Kidney epithelial cell (primary cell): ENCODE measurements at places on chromosomes 11 and 22.

- no peak for DNase-seq
Observed at GRCh38 chr22:22773979-22774604, 113.5 kb upstream of the IGLL5 start.

GRCh38 chr11:12214751-12215150 lies 104.4 kb downstream of the MICAL2 start:
- no peak for DNase-seq

GRCh38 chr11:83855237-83855636 lies 569.1 kb upstream of the CCDC90B start:
- DNase-seq = no peak

DNA sequence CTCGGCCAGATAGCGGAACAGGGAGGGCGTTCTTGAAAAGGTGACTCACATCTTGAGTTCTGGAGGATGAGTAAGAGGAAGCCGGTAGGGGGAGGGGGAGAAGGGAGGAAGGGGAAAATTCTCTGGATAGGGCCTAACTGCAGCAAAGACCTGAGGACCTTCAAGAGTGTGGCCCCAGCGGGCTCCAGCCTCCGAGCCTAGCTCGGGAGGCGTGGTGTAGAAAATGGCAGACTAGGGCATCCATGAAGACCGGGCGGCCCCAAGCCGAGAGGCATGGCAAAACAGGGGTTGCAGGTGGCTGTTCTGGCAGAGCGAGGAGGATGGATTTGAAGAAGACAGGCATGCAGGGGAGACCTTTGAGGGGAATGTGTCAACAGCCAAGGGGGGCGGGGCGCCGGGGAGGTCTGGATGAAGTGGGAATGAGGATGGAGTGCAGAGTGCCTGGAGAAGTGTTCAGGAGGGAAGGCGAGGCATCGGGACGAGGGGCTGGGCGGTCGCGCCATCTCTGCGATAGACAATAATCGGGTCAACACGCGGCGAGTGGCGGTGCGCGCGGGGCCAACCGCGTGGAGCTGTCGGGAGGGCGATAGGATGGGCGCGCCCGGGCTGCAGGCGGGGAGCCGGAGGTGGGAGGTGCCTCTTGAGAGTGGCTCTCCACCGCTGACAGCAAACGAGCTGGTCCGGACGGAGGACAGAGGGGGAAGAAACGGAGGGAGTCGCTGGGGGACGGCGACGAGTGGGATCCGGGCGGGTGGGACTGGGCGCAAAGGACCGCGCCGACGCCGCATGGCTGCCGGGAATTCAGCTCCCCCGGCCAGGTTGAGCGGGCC lies 40.0 kb upstream of the CREB3L1 start:
- peak; percentile 72 for DNase-seq

DNA sequence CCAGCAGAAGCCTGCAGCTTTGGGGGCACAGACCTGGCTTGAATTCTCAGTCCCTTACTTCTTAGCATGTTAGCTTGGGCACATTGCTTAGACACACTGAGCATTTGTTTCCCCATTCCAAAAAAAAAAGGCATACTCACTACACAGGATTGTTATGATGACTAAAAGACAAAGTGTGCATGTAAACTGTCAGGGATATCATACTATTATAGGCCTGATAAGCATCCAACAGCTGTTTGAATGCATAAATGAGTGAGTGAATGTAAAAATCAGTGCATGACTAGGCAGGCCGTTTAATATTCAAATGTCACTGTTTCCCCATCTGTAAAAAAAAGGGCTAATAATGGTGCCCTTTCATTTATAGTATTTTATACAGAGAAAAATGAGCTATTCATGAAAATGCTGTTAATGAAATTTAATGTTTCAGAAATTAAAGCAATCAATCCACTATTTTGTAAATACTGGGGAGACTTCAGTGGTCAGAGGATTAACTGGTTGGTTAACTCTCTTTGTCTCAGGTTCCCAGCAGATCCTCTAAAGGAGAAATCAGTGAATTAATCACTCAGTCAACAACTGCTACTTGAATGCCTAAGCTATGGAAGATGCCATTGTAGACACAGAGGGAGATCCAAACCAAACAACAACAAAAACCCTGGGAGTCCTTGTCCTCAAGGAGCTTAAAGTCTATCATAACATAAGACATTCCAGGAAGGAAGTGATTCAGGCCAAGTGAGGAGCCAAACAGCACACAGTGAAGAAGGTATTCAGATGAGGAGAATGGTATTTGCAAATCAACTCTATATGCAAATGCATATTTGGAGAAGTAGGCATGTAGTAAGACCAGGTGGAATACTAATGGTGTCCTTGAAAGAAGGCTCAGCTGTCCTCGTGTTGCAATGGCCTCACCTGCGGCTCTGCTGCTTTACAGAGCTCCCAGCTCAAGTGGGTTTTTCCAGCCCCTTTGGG lies 26.8 kb downstream of the BARX2 start:
- no peak for DNase-seq

DNA sequence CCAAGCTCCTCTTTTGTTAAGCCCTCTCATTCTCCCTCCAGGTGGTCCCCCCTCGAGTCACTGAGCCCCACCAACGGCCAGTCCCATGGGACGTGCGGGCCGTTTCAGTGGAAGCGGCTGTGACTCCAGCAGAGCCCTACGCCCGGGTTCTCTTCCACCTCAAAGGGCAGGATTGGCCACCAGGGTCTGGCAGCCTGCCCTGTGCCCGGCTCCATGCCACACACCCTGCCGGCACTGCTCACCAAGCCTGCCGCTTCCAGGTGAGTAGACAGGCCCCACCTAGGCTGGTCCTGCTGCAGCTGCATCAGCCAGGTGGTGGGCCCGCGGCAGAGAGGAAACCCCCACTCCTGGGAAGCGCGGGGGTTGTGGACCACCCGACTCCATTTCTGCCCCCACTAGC lies 3.3 kb downstream of the TMEM132A start:
- DNase-seq = no peak

DNA sequence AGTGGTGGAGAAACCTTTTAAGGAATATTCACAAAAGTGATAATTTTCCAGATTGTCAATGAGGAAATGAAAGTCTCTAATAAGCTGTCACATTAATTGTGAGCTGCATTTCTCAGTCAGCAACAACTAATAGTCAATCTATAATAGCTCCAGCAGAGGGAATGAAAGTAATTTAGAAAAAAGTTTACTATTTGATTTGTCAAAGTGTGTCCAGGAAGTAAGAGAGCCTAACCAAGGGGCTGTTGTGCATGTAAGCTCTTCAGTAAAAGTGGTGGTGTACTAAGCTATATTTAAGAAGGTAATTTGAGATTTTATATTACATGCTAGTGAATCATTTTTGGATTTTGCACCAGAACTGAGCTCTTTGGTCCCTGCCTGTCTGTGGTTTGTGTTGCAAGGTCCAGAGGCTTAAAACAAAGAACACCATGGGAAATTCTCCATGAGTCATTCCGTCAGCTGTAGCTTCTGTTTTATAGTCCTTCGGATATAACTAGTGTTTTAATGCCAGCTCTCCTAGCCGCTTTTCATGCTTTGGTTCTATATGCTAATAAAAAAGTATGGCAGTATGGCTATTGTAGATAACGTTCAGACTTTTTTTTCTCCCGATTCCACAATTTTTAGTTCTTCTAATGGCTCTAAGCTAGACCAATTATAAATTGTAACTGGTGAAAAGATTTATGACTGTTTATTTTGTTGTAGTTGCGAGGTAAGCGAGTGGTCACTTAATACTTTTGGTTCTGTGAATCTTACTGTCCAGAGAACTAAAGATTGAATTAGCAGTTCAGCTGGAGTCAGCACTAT lies 64.6 kb downstream of the ARHGEF12 start:
- peak; percentile 96 for DNase-seq

GRCh38 chr11:40219401-40219800 lies 1240.1 kb downstream of the LRRC4C start:
- DNase-seq = no peak

DNA sequence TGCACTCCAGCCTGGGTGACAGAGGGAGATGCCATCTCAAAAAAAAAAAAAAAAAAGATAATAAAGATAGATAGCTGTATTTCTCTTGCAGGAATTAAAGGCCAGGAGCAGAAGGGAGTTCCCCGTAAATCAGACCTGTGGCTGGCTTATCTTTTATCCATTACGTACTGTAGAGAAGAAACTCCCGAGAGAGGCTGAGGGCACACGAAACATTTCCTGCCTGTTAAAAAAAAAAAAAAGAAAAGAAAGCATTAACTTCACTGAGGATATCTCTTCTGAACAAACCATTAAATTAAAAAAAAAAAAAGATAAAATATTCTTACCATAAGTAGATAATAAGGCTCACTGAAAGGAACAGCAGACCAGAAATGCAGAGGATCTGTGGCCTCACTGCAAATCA lies 22.5 kb downstream of the P4HA3 start:
- DNase-seq = no peak

- no peak for DNase-seq
Observed at GRCh38 chr11:109241988-109242536, 179.9 kb upstream of the C11orf87 start.

GRCh38 chr22:26481112-26481693 lies 2.4 kb downstream of the HPS4 start:
- DNase-seq = no peak

GRCh38 chr11:114287154-114287553 lies 9.0 kb upstream of the NNMT start:
- no peak for DNase-seq

DNA sequence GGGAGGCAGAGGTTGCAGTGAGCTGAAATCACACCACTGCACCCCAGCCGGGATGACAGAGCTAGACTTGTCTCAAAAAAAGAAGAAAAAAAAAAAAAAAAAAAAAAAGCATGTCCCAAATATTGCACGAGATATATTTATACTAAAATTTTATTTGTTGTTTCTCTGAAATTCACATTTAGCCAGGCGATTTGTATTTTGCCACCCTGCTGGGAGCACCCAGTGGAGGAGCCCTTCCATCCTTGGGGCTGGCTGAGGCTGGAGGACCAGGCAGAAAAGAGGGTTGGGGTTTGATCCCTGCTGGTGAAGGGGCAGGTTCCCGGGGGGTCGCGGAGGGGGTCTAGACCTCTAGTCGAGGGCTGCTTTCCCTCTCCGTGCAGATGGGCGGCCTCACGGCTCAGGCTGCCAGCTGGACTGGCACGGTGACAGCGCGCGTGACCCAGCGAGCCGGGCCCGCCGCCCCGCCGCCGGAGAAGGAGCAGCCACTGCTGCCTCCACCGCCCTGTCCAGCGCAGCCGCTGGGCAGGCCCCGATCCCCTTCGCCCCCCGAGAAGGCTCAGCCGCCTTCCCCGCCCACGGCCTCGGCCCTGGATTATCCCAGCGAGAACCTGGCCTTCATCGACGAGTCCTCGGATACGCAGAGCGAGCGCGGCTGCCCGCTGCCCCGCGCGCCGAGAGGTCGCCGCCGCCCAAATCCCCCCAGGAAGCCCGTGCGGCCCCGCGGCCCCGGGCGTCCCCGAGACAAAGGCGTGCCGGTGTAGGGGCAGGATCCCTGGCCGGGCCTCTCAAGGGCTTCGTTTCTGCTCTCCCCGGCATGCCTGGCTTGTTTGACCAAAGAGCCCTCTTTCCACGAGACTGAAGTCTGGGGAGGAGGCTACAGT lies 952 bp upstream of the CATSPERZ start:
- DNase-seq = no peak

DNA sequence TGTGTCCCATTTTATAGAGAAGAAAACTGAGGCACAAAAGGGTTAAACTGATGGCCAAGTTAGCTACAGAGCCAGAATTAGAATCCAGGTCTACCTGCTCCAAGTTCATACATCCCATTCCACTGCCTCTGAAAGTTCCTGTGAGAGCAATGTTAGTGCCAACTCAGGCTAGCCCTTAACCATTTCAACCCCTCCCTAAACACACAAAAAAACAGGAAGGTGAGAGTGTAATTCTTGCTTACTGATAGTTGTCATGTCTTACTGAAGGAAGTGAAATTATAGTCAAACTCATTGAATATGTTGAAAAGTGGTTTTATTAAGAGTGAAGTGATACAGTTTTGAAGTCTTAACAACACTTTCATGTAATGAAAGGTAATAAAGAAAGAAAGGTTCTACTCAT lies 2.9 kb upstream of the E2F8 start:
- no peak for DNase-seq

DNA sequence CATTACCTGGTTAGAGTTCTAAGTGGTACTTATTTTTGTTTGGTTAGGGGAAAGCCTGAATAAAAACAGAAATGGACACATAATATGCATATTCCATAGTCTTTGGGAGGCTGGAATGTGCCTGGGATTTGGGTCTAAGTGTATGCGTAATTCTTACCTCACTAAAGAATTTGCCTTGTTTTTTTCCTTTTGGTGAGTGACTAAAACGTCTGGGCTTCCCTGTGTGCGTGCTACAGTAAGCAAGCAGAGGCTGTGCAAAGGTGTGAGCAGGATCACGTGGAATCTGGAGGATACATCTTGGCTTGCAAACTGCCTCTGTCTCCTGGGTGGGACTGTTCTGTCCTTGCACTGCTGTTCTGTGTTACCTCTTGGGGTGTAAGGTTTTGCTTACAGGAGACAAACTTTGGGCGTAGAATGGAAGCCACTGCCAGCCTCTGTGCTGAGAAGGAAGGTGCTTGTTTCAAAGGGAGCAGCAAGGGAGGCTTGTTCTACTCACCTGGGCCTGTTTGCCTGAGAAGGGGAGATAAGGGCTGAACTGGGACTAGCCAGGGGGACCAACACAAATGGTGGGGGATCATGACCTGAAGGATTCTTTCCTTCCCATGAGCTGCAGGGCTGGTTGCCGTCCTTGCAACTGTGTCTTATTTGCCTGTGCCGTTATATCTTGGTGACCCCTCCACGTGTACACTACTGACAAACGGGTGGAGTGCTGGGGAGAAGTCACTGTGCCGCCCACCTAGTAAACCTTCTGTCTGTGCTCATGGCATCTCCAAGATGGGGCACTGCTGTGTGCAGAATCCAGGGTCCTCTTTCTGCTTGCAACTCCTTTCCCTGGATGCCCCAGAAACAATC lies 4.5 kb downstream of the NEAT1 start:
- DNase-seq = no peak

GRCh38 chr11:129453293-129453721 lies 77.7 kb downstream of the BARX2 start:
- DNase-seq = no peak

DNA sequence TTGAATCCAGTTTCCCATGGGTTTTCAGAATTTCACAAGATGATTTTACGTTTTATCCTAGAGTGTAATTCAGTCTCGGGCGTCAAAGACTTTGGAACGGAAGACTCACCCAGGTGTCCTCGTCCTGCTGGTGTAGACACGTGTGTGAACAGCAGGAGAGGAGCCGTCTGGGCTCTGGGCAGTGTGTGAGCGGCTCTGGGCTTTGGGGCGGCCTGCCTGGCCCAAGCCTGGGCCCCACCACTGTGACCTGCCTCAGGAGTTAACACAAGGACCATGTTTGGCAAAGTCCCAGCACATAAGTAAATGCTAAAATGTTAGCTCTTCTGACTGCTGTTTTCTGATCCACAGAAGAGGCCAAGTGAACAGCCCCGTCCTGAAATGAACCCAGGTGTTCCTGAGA lies 1093.3 kb downstream of the BRD1 start:
- DNase-seq = no peak

- DNase-seq = no peak
Observed at GRCh38 chr11:19689281-19690000, 23.2 kb upstream of the NAV2 start.

DNA sequence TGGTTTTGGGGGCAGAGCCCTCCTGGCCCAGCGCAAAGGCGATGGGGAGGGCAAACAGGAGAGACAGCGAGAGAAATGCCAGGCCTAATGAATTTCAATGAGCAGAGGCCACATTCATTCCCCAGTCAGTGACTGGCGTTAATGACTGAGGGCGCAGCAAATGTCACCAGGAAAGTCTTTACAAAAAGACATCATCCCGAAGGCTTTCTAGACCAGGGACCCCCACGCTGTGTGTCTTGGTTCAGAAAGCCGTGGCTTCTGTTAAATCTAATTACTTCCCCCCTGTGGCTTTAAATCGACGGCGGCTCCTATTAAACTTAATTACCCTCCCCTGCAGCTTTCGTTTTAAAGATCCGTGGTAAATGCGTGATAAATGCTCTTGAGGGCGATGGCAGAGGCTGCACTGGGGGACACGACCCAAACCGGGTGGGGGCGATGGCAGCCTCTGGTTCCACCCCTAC lies 1.6 kb upstream of the FGF19 start:
- no peak for DNase-seq
